ENCODE measurements at places on chromosomes 11 and 22. TPM values are rescaled to one million over a fixed set of nuclear protein-coding genes. Genes with fewer than 3 reads are reported as not detected.

Gene TBRG1
- 37.7 TPM for polyA plus RNA-seq

Gene MYEOV
- not detected for polyA plus RNA-seq

Gene CNGA4
- 0.33 TPM for polyA plus RNA-seq

Gene KIAA0930
- polyA plus RNA-seq: 0.87 TPM

Gene ZNF280B
- 2.1 TPM for polyA plus RNA-seq

Gene PTPN5
- polyA plus RNA-seq: not detected

Gene SNU13
- 226 TPM for polyA plus RNA-seq

Gene HMGXB4
- 11.0 TPM for polyA plus RNA-seq

Gene TBX1
- polyA plus RNA-seq: not detected

Gene OR52A1
- not detected for polyA plus RNA-seq

GRCh38 chr11:12430954-12431595, 53.7 kb downstream of the PARVA start:
- no peak overlapping the region for H3K4me3 ChIP-seq
- no peaks in the 10 kb centered on the region for H3K36me3 ChIP-seq
- no peak for DNase-seq
- peaks cover 4% of the 10 kb centered on the region for H3K27me3 ChIP-seq

- no peaks in the 10 kb centered on the region for H3K4me1 ChIP-seq
- no peak for DNase-seq
- H3K36me3 ChIP-seq: no peaks in the 10 kb centered on the region
- H3K4me3 ChIP-seq: no peak overlapping the region
- H3K27ac ChIP-seq: no peak overlapping the region
Measured at GRCh38 chr11:64095273-64095817, 59.6 kb downstream of the FLRT1 start.

- H3K4me3 ChIP-seq: no peak overlapping the region
- peaks cover 4% of the 10 kb centered on the region for H3K4me1 ChIP-seq
- no peak for DNase-seq
Measured at GRCh38 chr11:70359451-70360205, 38.7 kb upstream of the CTTN start.

GRCh38 chr11:62264004-62264403, 6.0 kb upstream of the SCGB2A2 start:
- no peak overlapping the region for H3K27ac ChIP-seq
- no peaks in the 10 kb centered on the region for H3K36me3 ChIP-seq
- no peak for DNase-seq
- peaks cover 24% of the 10 kb centered on the region for H3K27me3 ChIP-seq

DNA sequence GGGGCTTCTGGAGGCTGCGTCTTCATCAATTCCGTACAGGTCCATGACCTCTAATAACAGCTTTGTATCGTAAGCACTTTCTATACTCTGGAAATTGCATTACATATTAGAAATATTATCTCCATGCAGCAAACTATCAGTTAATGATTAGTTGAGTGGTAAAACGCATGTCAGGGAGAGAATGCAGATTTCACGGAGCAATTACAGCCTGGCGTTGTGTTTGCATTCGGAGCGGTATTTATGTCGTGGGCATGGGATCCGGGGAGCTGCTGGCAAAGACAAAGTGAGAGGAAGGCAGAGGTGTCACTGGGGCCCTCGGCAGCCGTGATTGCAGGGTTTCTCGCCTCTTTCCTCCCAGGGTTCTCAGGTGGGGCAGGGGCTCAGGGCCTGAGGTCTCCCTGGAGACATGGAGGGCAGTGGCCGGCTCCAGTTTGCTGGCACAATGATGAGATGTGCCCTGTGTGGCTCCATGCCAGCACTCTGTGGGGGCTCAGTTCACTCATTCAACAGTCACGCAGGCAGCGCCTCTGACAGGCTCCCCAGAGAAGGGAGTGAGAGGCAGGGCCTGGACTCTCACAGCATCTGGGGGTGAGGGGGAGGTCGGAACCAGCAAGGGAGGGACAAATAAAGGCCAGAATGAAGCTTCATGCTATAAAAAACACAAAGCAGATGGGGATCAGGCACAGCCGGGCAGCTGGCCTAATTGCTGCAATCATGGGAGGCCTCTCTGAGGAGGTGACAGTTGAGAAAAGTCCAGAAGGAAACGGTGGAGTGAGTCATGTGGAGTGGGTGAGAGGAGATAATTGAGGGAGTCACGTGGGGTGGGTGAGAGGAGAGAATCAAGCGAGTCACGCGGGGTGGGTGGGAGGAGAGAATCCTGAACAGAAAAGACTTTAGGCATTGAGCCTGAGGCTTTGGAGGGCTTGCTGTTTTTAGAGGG, 1002.7 kb downstream of the BRD1 start:
- H3K4me3 ChIP-seq: no peak overlapping the region
- H3K27me3 ChIP-seq: peaks cover 59% of the 10 kb centered on the region
- no peaks in the 10 kb centered on the region for H3K4me1 ChIP-seq
- no peaks in the 10 kb centered on the region for H3K36me3 ChIP-seq
- no peak overlapping the region for H3K27ac ChIP-seq

GRCh38 chr11:105236664-105237063, 97.1 kb upstream of the CARD18 start:
- no peak overlapping the region for H3K4me3 ChIP-seq
- H3K27me3 ChIP-seq: no peaks in the 10 kb centered on the region
- no peaks in the 10 kb centered on the region for H3K36me3 ChIP-seq
- DNase-seq: no peak
- no peaks in the 10 kb centered on the region for H3K4me1 ChIP-seq

- H3K4me3 ChIP-seq: no peak overlapping the region
- DNase-seq: no peak
- H3K27ac ChIP-seq: no peak overlapping the region
- no peaks in the 10 kb centered on the region for H3K27me3 ChIP-seq
Measured at GRCh38 chr11:118842369-118842768, 41.3 kb upstream of the CXCR5 start.

DNA sequence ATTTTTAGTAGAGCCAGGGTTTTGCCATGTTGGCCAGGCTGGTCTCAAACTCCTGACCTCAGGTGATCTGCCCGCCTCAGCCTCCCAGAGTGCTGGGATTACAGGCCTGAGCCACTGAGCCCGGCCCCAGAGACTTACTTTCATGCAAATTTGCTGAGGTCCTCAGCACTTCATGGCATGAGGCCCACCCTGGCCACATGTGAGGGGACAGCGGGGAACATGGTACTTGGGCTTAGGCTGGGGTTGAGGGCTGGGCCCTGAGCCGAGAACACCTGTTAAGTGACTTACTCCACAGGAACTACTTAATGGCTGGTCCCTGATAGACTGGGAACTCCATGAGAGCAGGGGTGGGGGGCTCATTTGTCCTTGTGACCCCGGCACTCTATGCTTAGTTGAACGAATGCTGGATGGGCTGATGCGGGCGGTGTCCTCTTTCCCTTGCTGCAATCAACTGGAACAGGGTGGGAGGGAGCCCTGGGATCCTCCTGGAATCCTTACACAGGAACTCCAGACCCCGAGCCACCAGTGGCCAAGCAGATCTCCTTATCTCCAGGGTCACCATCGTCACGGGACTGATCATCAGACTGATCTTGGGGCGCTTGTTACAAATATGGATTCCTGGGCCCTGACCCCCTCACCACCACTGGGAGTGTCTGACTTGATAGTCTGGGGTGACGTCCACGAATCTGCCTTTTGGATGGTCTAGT, 1.0 kb downstream of the VSIG10L2 start:
- no peaks in the 10 kb centered on the region for H3K36me3 ChIP-seq
- no peak overlapping the region for H3K27ac ChIP-seq

DNA sequence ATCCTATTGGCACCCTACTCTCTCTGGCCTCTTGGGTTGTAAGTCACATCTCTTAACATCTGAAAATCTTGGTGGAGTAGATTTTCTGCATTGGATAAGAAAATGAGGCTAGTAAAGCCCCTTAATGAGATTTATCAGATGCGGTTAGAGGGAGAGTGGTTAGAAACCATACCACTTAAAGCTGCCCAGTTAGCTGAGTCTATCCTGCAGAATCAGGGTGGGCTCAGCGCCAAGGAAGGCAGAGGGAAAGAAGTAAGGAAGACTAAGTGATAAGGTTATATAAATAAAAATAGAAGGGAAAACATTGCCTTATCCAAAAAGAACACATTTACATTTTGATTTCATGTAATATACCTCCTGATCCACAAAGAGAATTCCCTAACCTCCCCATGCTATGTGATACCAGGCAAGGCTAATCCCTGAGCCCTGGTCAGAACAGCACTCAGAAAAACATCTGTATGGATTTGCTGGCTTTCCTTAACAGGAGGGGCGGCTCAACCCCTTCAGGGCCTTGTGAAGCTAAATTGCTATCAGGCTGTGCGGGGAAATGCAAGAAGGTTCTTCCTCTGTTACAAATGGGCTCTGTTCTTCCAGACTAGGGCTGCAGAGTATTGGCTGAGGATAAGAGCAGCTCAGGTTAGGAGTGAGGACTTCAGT, 101.7 kb downstream of the SNX19 start:
- H3K4me3 ChIP-seq: no peak overlapping the region
- no peaks in the 10 kb centered on the region for H3K4me1 ChIP-seq
- H3K27ac ChIP-seq: no peak overlapping the region
- peaks cover 20% of the 10 kb centered on the region for H3K27me3 ChIP-seq
- H3K36me3 ChIP-seq: no peaks in the 10 kb centered on the region

- H3K4me3 ChIP-seq: no peak overlapping the region
- H3K36me3 ChIP-seq: no peaks in the 10 kb centered on the region
- H3K4me1 ChIP-seq: peaks cover 14% of the 10 kb centered on the region
- H3K27ac ChIP-seq: no peak overlapping the region
Measured at GRCh38 chr22:39748877-39749276, 144.7 kb downstream of the ENTHD1 start.

GRCh38 chr11:113954235-113954634, 20.7 kb upstream of the HTR3A start:
- no peaks in the 10 kb centered on the region for H3K36me3 ChIP-seq
- H3K27me3 ChIP-seq: peaks cover 49% of the 10 kb centered on the region
- DNase-seq: no peak
- H3K27ac ChIP-seq: no peak overlapping the region
- no peaks in the 10 kb centered on the region for H3K4me1 ChIP-seq
- H3K4me3 ChIP-seq: no peak overlapping the region

DNA sequence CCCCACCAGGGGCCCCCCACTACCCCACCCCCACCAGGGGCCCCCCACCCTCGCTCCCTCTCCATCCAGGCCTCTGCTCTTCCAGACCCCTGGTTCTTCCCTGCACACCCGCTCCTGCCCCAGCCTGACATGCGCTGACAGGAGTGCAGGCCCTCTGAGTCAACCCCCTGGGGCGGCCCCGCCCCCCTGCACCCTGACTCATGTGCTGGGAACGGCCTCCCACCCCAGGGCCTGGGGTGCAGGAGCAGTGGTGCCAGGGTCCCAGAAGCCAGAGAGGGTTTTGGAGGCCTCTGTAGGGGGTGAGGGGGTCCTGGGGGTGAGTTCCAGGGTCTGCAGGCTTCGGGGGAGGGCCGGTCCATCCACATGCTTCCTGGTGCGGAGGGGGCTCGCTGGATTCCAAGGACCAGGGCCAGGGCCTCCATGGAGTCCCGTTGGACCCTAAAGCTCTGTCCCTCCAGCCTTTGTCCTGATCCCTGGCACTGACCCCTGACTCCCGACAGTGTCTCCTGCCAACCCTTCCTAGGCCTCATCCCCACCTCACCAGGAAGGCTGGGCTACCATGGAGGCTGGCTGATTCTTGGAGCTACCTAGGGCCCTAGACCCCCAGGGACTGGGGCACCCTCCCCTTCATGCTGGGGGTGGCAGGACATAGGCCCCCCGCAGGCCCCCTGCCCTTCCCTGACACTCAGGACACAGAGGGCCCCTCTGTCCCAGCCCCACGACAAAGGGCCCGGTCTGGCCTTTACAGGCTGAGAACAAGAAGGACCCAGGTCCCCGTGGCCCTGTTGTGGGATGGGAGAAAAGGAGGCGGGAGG, 583 bp upstream of the PKP3 start:
- H3K27me3 ChIP-seq: no peaks in the 10 kb centered on the region
- H3K36me3 ChIP-seq: no peaks in the 10 kb centered on the region
- no peak overlapping the region for H3K4me3 ChIP-seq
- peaks cover 2% of the 10 kb centered on the region for H3K4me1 ChIP-seq
- H3K27ac ChIP-seq: no peak overlapping the region

DNA sequence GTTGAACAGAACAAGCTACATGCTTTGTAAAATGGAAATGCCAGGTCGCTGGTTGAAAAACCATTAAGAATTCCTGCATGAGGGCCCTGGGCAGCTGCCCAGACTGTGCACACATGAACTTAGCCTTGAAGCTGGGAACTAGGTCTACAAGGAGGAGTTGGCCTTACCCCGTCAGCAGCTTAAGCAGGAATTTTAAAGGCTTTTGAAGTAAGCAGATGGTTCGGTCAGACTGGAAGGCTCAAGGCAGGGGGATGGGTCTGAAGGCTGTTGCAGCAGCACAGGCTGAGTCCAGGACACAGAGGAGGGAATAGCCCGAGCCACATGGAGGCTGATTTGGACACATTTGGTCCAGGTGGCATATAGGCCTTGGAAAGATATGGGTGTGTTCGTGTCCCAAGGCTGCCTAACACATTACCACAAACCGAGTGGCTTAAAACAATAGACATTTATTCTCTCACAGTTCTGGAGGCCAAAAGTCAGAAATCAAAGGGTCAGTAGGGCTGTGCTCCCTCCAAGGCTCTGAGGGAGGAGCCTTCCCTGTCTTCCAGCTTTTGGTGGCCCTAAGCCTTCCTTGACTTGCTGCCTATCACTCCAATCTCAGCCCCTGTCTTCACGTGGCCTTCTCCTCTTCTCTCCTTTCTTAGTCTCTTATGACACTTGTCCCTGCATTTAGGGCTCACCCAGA, 11.6 kb downstream of the LIF start:
- H3K36me3 ChIP-seq: no peaks in the 10 kb centered on the region
- H3K27me3 ChIP-seq: no peaks in the 10 kb centered on the region
- peaks cover 3% of the 10 kb centered on the region for H3K4me1 ChIP-seq

- DNase-seq: no peak
- no peaks in the 10 kb centered on the region for H3K4me1 ChIP-seq
- peaks cover 28% of the 10 kb centered on the region for H3K27me3 ChIP-seq
- no peak overlapping the region for H3K4me3 ChIP-seq
Measured at GRCh38 chr11:71281831-71282230, 29.5 kb upstream of the SHANK2 start.
